ENCODE measurements at places on chromosomes 1 and 21. TPM values are rescaled to one million over a fixed set of nuclear protein-coding genes. Genes with fewer than 3 reads are reported as not detected.

Gene SELE
- not detected for total RNA-seq

Gene HOOK1
- total RNA-seq = not detected

Gene CHD5
- total RNA-seq = not detected

Gene OR10J1
- total RNA-seq = not detected

Gene SPRR4
- not detected for total RNA-seq

Gene OLFML2B
- total RNA-seq = 2.1 TPM

Gene TLCD4
- total RNA-seq = 0.54 TPM

Gene AMY1A
- not detected for total RNA-seq

Gene HP1BP3
- total RNA-seq = 147 TPM

Gene FCAMR
- total RNA-seq = not detected

Gene SPOCD1
- 23.2 TPM for total RNA-seq

Gene GPR52
- total RNA-seq = not detected

Gene DHCR24
- 136 TPM for total RNA-seq

Gene RBM11
- not detected for total RNA-seq

Gene BSND
- not detected for total RNA-seq

Gene APCS
- not detected for total RNA-seq

Gene ZYG11B
- total RNA-seq = 26.4 TPM

Gene CHI3L2
- total RNA-seq = 4.9 TPM

Gene RIPK4
- 5.1 TPM for total RNA-seq

Gene AADACL3
- not detected for total RNA-seq

Gene C21orf91
- total RNA-seq = 3.4 TPM

Gene FAM163A
- total RNA-seq = not detected

Gene CRYBG2
- total RNA-seq = not detected

Gene OTUD7B
- 6.7 TPM for total RNA-seq

Gene NMNAT2
- 3.4 TPM for total RNA-seq

Gene TEDDM1
- total RNA-seq = not detected

Gene NMNAT1
- 14.3 TPM for total RNA-seq

All from cardiac atrium fibroblast (primary cell).